ENCODE measurements at places on chromosomes 3 and 15.

- DNase-seq, result no peak
Observed at GRCh38 chr3:117669774-117670173, 960.2 kb downstream of the TUSC7 start.

- DNase-seq, result no peak
Observed at GRCh38 chr15:46317029-46317428, 682.2 kb downstream of the SQOR start.

DNA sequence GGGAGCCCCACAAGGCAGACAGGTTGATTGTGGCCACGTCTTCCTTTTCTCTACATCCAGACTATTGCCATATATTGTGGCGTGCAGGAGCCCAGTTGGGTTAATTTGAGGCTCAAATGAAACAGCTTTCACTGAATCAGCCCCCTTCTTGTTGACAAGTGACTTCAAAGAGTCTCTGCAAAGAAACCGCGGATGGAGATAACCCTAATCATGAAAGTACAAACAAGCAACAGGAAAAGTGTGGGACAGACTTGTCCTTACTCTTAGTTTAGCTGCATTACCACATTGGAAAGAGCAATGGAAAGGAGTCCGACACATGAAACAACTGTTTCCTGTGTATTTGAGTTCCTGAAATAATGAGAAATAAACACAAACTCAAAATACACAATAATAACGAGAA is 3.3 kb downstream of the TMEM40 start:
- DNase-seq, result no peak

GRCh38 chr3:13393427-13394360 is 26.4 kb downstream of the NUP210 start:
- DNase-seq, result no peak

GRCh38 chr3:129702934-129703712 is 96.6 kb upstream of the PLXND1 start:
- DNase-seq, result no peak

DNA sequence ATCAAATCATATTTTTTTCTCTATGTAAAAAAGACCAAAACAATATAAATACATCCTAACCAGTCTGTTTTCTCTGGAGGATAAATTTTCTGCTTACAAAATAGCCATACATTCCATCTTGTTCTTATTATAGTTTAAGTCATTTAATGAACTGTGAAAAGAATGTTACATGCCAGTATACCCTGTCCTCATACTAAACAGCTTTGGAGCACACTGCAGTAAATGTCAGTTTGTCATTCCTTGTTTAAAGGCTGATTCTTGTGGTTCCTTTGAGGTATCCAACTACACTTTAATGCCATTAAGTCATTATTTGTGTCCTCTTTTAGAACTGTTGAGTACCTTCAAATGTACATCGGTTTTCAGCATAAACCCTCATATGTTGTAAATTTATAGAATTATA is 52.7 kb upstream of the DCBLD2 start:
- no peak for DNase-seq

DNA sequence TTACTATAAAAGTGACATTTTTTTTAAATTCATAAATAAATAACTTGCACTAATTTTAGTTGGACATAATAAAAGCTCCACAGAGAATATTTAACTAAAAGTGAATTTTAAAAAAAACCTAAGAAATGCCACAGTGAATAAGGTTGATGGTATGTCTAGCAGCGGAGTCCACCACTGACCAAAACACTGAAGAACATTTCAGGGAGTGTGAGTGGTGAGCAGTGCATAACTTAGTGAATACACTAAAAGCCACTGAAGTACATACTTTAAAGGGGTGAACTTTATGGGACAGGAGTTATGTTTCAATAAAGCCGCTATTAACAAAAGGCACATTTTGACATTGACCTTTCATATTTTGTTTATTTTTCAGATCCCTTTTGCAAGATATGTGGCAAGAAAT is 32.3 kb downstream of the SRP14 start:
- DNase-seq, result no peak

DNA sequence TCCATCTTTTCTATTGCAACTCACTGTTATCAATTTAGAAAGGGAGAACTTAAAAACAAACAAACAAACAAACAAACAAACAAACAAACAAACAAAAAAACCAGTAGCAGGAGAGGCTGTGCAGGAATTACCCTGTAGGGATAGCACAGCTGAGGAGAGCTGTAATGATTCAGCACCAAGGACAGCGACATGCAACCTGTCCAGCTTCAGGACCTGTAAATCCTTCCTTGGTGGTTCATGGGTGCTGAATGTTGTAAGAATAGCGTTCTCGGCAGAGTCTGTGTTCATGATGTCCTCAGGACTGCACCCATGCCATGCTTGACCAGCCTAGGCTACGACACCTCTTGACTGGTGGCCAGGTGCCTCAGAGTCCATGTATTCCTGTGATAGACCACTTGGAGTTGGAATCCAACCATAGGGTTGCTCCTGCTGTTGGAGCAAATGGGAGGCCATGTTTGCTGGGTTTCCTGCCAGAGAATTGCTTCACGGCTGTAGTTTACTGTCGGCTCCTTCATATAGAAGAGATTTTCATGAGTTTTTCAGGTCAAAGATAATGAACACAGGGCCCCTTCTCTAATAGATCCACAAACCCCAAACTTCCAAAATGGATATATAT is 65.9 kb downstream of the CACNA2D3 start:
- peak; percentile 19 for DNase-seq

DNA sequence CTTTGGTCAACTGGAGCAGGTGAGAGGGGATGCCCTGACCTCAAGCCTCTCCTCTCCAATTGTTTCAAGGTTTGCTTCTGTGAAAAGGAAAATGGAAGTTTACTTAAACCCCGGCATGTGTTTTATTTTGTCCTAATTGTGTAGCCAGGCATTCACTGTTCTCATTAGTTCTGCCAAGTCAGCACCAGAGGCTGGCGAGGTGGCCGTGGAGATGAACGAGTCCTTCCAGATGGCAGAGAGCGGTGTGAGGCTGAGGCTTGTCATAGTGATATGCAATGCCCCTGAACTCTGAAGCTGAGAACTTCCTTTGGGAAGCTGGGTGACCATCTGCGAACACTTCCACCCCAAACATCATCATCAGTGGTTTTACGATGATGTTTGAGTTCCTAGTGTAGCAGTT is 199.6 kb downstream of the TJP1 start:
- no peak for DNase-seq

DNA sequence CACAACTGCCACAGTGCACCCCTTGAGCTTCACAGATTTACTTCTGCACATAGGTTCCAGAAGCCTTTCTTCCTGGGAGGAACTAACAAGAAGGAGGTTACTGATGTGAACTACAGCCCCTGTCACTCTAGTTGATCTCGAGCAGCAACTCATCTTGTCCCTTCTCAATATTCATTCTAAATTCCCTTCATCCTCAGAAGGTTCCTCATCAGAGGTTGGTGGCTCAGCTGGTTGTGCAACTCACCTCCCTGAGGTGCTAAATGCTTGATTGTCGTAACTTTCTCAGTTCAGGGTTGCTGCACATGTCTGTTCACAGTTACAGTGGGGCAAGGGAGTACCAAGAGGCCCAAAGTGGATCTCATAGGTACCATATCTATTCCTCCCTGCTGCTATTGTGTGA is 5.7 kb upstream of the A4GNT start:
- DNase-seq, result no peak

DNA sequence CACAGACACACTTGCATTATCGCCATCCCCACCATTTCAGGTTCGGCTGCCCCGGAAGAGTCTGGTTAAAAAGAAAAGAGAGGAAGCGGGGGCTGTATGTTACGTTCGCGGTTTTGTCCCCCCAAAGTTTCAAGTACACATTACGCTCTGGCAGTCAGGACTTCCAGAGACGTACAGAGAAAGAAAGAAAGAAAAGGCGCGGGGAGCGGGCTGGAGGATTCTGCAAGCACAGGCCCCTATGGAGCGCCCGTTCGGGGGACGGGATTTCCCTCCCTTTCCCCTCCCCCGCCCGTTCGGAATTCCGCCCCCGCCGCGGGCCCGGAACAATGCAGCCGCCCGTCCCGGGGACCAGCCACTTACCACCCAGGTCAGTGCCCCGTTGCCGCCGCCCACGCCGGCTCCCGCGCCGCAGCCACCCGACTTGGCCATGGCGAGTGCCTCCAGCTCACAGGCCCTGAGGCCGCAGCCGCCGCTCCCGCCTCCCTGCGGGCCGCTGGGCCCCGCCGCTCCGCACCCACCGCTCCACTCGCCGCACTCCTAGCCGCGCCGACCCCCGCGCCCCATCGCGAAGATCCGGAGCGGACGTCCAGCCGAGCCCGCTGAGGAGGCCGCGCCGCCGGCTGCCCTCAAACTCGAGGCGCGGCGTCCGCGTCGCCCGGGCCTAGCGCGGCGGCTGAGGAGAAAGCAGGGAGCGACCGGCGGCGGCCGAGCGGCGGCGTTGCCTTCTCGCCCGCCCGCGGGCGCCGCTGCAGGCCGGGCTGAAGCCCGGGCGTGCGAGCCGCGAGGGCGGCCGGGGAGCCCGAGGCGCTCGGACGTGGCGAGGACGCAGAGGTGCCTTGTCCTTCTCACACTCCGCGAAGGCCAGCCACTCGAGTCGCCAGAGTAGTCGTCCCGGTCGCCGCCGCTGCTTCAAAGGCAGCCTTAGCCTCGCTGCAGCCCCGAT is 567 bp downstream of the TOP2B start:
- peak; percentile 79 for DNase-seq

GRCh38 chr3:28569357-28569756 is 220.7 kb upstream of the AZI2 start:
- DNase-seq, result no peak

DNA sequence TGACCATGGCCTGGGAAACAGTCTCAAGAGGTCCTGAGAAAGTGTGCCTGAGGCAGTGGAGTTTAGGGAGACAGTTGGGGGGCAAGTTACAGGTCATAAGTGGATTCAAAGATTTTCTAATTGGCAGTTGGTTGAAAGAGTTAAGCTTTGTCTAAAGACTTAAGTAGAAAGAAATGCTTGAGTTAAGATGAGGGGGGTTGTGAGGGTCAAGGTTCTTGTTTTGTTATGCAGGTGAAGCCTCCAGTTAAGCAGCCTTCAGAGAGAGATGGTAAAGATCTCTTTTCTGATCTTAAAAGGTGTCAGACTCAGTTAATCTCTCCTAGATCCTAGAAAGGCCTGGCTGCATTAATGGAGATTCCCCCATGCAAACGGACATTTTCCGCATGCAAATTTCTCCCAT is 356.3 kb upstream of the C2CD4B start:
- no peak for DNase-seq

DNA sequence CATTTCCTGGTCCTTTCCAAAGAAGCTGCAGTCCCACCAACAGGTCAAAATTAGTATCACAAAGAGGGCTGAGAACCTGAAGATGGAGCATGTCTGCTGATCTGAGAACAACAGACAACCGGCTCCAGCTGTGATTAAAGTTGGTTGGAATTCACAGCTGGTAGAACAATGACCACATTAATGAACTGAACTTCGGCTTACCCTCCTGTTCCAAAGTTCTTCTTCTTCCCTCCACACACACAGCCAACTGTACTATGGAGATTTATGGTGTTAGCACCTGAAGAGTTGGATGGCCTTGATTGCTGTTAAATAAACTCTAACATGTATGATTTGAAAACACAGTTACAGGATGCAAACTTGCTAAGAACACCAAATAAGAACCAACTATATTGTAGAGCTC is 27.4 kb upstream of the ROPN1 start:
- no peak for DNase-seq

DNA sequence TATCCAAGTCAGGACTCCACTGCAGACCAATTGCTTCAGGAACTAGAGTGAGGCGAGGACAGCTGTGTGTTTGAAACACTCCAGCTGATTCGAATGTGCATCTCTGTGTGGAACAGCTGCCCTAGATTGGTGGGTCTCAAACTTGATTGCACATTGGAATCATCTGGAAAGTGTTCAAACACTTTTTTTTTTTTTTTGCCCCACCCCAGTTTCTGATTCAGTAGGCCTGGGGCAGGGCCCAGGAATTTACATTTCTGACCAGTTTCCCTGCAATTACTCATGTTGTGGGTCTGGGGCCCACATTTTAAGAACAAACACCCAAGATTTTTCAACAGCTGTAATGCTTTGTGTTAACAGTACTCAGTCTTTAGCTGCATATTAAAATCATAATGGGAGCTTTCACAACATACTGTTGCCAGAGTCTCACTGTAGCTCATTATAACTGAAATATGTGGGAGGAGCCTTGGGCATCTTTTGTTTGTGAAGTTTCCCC is 156.6 kb downstream of the NR1D2 start:
- no peak for DNase-seq

GRCh38 chr15:29268706-29269484 is 727 bp downstream of the NSMCE3 start:
- peak; percentile 53 for DNase-seq

- no peak for DNase-seq
Observed at GRCh38 chr15:65374334-65374733, 3.5 kb downstream of the IGDCC3 start.

DNA sequence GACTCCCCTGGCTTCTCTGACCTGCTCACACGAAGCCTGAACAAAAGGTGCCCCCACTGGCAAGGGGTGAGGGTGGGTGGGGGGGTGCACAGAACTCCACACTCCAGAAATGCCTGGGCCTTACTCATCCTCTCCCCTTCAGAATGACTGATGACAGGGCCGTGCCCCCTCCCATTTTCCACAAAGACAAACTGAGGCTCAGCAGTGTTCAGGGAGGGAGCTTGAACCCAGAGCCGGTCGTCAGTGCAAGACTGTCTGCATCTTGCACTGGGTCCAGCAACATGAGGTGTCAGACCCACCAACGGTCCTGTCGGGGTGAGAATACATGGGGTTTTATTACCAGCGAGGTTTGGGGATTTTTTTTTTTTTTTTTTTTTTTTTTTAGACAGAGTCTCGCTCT is 15.3 kb downstream of the IGDCC3 start:
- no peak for DNase-seq

DNA sequence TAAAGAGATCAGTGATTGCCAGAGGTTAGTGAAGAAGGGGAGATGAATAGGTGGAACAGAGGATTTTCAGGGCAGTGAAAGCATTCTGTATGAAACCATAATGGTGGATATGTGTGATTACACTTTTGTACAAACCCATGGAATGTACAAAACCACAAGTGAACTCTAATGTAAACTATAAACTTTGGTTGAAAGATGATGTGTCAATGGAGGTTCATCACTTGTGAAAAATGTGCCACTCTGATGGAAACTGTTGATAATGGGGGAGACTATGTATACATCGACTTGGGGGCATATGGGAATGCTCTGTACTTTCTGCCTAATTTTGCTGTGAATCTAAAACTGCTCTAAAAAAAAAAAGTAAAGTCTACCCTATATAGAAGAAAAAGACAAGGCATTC is 68.7 kb upstream of the ARHGEF3 start:
- DNase-seq, result no peak

DNA sequence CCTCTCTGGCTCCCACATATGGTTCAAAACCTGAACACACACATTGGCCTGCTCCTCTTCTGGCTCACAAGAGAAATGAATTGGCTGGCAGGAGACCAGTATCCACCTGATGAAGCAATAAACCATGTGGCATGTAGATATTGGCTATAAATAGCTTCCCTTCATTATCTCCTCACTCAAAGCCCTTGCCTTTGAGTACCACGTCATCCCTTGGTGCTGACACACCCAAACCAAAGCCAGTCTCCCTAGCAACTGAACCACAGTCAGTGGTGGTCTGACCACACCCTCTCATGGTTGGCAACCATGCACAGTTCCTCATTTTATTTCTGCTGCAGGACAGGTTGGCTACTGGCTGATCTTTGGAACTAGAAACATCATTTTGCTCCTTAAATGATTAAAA is 98.8 kb downstream of the ZNF621 start:
- DNase-seq, result peak; percentile 34

- no peak for DNase-seq
Observed at GRCh38 chr15:52289629-52290081, 5.9 kb downstream of the MYO5C start.

All from activated T-cell treated with anti-CD3 and anti-CD28 coated beads, Interleukin-2, amount 50 U/mL, for 72 hours (primary cell).